Esophagus muscularis mucosa (tissue), 4 donors: ENCODE measurements at places on chromosomes 1 and 21. TPM values are rescaled to one million over a fixed set of nuclear protein-coding genes. Genes with fewer than 3 reads are reported as not detected.
A peak's percentile ranks its signal among the peaks of the same experiment; 100 is the strongest.

IL20 gene
- total RNA-seq: not detected

RNU1-1 gene
- not detected for total RNA-seq

SPATA46 gene
- not detected for total RNA-seq

KLF17 gene
- total RNA-seq: 1.5 TPM

C1orf94 gene
- 0.13 TPM for total RNA-seq

CD1B gene
- total RNA-seq: not detected

FLVCR1 gene
- total RNA-seq: 4.3 TPM

REN gene
- total RNA-seq: not detected

CD247 gene
- total RNA-seq: 2.0 TPM

TTF2 gene
- 12.8 TPM for total RNA-seq

NTMT2 gene
- not detected for total RNA-seq

LCE2B gene
- not detected for total RNA-seq

GRCh38 chr1:211035821-211036380 is 98.0 kb downstream of the KCNH1 start:
- DNase-seq: peak; percentile 91

DNA sequence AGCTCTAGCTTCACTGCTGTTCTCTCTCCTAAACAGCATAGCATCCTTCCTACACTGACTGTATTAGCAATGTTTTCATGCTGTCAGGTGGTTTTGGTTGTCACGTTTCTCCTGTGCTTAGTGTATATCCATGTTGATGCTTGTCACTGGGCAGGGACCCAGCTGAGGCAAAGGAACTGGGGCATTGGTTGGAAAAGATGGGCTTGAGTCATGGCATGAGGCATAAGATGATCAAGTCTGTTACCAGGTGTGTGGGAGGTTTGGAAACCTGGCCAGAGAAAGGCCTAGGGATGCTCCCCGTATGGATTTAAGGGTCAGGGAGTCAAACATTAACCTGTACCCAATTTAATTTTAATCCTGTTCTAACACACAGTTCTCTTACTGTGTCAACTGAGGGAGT is 69.6 kb downstream of the OSBPL9 start:
- DNase-seq: no peak

GRCh38 chr21:40841524-40842196 is 5.3 kb downstream of the DSCAM start:
- peak; percentile 91 for DNase-seq

DNA sequence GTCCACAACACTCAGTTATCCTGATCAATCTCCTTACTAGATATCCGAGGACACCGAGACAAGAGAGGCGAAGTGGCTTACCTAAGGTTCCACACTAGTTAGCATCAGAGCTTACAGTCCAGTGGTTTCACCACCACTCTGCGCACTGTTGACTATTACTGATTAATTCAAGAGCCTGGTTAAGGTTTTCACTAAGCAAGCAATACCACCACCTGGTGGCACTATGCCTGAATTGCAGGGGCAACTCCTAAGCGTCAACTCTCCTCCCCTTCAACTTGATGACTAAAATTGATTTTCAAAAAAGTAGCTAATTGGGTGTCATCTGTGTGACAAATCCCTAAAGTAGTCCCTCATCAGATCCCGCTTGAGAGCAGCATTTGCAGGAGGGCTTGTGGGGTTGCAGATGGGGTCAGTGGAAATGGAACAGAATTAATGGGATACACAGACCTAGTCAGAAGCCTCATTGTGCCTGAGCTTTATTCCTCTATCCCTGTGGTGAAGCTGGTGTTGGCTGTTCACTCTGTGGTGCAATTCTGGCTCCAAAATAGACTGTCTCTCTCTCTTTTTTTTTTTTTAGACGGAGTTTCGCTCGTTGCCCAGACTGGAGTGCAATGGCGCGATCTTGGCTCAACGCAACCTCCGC is 9.1 kb downstream of the TTC22 start:
- no peak for DNase-seq

DNA sequence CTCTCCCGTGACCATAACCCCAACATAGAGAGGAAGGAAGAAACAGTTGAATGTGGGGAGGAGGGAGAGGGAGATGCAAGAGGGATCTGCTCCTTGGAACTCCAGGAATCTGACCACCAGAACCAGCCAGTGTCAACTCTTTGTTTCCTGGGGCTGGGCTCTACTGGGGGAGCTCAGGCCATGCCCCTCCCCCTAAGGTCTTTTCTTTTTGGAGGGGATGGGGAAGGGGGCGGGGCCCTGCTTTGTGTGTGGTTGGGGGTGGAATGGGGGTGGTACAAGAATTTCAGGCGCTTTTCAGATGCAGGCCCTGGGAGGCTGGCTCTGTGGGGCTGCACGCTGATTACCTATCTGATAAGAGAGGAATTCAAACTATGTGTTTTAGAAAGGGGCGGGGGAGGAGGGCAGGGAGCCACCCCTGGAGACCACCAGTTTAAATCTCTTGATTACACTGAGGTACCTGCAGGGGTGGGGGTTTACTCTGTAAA is 8.3 kb downstream of the LIN28A start:
- no peak for DNase-seq

DNA sequence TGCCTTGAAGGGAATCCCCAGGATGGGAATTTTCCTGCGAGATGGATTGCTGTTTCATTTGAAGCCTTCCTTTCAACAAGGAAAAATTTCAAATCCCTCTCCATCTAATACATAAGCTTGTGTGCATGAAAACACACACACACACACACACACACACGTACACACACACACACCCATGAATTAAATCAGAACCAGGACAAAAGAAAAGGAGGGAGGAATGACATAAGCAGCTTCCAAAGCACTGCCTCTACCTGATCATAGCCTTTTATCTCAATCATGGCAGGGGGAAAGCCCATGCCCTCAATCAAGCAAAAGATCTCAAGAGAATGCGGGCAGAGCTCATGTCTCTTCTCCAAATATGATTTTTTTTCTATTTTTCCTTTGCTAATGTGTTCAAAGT is 139.7 kb downstream of the SLC44A5 start:
- DNase-seq: no peak

DNA sequence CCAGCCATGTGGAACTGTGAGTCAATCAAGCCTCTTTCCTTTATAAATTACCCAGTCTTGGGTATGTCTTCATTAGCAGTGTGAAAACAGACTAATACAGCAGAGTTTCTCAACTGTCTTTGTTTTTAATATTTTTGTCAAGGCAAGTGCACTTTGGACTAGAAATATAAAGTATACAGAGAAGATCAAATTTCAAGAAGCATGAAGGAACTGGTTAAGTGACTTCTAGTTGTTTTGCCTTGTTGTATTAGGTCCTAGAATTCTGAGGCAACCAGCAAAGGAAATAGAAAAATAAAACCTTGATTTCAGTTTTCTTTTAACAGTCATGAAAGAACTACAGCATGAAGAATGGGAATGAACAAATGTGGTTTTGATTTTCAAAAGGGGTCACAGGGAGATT is 131.1 kb upstream of the PTGFR start:
- DNase-seq: no peak

DNA sequence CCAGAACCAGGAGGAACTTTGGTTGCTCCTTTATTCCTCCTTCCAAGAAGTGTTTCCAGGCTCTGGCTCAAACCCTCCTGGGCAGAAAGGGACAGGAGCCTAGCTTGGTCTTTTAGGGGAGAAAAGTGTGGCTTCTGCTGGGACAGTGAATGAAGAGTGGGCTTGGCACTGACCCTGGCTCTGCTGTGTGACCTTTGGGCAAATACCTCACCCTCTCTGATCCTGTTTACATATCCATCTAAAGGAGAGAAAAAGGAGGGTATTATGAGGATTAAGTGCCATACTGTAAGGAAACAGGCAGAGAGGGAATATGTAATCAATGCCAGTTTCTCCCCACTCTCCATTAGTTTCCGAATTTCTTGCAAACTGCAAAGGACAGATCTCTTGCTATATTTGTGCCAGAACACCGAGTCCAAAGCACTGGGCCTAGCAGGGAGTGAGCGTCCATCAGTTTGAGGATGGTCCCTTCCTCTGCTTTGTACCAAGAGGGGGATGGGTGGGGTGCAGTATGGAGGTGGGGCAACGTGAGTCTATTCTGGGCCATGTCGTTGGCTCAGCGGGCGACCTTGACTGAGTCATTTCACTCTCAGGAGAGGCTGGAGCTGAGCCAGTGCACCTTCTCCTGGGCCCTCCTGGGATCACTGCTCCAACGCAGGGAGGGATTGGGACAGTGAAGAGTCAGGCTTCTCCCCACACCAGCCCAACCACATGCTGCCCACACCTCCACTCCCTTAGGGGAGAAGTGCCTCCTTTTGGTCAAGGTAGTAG is 38.4 kb downstream of the IGSF21 start:
- DNase-seq: no peak
